ENCODE measurements at places on chromosomes 3 and 15.

DNA sequence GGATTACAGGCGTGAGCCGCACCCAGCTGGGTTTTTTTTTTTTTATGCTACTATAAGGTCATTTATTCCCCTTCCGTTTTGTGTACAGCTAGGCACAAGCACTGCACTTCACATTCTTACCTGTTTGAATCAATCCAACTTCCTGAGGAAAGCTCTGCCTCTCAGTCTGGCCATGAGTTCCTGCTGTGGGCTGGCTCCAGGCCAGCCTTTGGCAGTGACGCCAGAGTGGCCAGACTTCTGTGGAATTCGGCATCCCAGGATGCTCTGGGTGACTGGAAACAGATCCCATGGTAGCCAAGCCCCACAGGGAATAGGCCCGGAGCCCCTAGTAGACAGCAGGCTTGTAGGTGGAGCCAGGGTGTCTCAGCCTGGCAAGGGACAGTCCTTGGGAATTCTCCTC is 21.5 kb upstream of the TIMP4 start:
- DNase-seq: peak; percentile 64

DNA sequence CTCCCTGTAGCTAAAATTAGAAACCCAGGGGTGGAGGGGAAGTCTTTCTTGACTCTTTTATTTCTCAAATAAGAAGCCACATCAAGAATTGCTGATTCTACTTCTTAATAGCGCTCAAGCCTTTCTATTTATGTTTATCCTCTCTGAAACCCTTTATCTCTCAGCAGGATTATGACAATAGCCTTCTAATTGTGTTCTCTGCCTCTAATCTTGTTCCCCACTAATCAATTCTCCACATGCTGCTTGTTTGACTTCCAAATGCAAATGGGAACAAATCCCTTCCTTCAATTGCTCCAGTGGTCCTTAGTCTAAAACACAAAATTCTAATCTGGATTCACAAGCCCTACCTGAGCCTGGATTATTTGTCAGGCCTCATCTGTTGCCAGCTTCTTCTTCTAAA is 43.7 kb upstream of the CFAP20DC start:
- DNase-seq: no peak

DNA sequence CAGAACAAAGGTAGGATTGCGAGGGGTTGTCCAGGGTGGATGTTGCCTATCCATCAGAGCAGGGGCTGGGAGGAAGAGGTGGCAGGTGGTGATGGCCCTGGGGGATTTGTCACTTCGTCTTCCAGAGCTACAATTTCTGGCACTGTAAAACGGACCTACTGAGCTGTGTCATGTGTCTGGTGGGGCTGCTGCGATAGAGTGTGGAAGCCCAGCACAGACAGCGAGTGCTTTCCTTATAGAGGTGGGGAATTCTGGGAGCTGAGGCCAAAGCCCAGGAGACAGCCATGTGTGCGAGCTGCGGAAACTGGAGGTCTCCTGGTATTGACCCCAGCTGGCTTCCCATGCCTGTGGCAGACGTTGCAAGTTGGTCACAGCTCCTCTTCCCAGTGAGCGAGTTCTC is 61.2 kb upstream of the SEC22A start:
- no peak for DNase-seq

- peak; percentile 76 for DNase-seq
These were observed 16.5 kb downstream of the SEMA7A start for GRCh38 chr15:74417225-74417624.

DNA sequence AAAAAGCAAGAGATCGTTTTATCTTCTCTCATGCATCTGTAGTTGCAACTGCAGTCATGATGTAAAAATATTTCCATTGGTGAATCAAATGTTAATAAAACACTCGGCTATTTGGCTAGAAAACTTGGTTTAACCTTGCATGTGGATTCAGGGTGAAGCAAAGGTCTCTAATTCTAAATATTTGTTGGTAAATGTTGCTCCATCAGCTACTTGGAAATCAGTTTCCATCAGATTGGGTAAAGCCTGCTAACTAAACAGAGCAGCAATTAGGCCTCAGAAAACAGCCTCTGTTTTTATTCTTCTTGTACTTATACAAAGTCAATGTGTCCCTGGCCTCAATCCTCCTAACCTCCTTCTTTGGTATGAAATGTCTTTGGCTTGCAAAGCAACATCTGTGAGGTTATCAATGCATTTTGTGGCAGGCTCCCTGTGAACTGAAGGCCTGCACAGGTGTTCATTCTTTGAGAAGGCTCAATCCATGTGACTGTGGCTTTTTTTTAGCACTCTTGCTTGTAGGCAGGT is 312.3 kb downstream of the WDR72 start:
- no peak for DNase-seq

DNA sequence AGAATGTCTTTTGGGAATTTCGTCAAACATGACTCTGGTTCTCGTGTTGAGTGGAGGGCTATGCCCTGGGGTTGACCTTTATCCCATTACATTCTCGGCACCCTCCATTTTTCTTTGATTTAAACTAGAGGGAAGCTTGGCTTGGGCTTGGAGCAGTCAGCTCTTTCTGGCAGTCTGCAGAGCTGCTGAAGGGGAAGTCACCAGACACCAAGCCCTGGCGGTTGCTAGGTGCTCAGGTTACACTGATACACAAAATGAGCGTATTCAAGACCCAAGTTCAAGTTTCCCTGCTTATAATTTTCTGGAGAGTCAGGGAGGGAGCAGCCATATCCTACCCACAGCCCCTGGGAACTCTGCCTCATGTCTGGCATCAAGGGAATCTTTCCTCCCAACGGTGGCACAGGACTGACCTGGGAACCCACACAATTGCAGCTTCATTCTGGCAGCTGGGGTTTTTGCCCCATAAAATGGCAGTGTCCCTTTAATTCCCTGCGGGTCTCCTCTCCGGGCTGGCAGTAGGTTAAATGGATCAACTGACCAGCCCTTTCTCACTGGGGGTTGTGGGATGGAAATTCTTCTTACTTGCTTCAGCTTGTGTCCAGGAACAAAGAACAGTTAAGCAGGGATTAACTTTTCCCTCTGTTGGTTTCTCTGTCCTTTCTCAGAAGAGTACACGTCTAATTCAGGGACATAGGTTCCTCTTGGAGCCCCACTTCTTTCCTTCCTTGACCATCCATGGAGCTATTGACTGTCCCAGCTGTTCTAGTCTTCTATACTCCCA is 110.0 kb upstream of the DLG1 start:
- DNase-seq: peak; percentile 13

DNA sequence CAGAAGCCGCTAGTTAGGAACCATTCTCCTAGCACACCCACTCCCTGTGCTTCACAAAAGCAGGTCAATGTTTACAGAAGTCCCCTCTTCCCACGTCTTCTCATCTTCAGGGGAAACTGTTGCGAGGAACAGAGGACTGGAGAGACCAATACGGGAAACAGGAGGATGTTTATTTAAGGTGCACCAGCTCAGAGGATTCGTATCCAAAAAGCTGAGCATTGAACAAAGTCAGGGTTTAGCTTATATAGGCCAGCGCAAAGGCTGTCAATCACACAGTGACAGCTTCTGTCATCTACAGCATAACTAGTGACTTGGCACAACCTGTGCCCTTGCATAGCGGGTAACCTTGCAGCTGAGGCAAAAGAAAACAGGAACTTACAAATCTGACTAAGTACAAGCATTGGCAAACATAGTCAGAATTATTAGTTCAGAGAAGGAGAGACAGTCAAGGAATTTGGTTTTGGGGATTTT is 61.3 kb downstream of the ZDHHC19 start:
- no peak for DNase-seq

DNA sequence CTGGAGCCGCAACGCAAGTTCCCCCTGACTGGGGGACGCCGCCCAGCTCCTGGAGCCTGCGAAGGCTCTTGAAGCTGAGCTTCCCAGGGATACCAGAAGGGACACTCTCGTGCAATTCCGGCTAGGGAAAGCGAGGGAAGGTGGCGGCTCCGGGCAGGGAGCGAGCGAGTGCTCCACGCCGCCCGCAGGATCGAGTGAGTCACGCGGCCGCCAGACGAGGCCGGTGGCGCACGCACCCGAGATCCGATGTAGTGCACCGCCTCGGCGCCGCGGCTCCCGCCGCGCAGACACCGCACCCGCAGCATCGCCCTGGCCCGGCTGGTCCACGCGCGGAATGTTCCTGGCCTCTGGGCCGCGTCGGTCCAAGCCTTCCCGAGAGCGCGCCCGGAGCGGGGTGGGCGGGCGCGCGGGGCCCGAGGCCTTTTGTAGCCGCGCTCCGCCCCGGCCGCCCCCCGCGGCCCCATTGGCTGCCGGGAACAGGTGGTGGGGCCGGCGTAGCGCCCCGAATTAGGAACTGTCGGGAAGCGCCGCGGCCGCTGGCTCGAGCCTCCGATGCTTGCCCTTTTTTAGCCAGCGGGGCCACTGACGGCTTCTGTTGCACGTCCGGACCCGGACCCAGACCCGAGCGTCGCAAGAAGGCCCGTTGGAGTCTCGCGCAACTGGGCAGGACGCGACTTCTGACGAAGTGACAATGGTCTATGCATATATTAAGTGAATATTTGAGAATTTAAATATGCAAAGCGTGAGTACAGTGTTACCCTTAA is at the start of gene GATM:
TSS of gene GATM (minus strand) at position 396 of the 764 bp plus-strand sequence. CDS start at position 305, 91 bp downstream.
- peak; percentile 95 for DNase-seq

DNA sequence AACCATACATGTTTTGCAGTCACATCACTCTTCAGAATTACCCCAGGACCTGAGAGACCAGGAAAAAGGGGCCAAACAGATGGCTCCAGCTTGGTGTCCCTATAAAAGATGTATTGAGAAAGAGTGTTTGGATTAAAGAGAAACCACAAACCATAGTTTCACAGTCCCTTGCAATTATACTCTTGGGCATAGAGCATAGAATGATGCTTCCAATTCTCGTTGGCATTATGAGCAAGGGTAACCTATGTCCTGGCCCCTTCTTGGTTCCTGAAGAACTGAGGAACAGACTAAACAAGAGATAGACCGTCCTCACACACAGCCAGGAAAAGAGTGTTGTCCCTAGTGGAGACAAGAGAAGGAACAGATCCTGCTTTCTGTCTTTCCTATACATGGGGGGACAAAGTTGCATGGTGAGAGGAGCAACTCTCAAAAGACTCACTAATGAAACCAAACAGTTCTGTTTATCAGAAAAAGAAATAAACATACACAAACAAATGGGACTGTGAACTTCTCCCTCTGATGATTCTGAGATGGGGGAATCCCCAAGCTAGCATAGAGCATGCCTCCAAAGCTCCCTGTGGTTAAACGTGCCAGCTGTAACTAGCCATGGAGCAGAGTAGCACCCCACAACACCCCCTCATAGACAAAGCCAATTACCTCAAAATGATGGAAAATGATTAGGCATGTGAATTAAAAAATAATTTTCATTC is 908.6 kb downstream of the NTRK3 start:
- DNase-seq: no peak

DNA sequence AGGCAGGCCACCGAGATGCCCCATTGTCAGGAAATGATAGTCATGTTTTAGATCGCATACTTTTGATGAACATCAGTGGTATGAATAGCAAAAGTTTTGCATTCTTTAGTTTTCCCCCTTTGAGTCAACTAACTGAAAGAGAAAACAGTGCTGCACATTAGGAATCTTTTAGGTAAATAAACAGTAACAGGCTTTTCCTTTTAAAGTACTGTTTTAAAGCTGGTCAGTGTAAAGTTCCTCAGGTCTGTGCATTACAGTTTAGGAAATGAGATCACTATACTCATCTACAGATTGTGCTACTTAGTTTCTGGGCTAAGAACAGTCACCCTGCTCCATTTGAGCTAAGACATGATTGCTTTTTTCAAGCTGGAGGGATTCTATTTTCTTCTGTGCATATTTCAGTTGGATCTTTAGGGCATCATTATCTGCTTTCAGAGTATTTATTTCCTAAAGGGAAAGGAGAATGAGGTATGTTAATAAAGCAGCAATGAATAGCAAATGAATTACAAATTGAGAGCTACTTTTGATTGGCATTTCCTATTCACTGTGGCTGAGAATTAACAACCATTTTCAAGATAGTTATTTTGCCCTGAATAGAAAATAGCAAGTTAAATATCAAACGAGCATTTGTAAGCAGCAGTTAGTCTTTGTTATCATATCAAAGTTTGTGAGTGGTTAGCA is 36.5 kb downstream of the FAM98B start:
- peak; percentile 35 for DNase-seq

GRCh38 chr15:34682674-34683073 is 72.1 kb downstream of the GJD2 start:
- DNase-seq: no peak

DNA sequence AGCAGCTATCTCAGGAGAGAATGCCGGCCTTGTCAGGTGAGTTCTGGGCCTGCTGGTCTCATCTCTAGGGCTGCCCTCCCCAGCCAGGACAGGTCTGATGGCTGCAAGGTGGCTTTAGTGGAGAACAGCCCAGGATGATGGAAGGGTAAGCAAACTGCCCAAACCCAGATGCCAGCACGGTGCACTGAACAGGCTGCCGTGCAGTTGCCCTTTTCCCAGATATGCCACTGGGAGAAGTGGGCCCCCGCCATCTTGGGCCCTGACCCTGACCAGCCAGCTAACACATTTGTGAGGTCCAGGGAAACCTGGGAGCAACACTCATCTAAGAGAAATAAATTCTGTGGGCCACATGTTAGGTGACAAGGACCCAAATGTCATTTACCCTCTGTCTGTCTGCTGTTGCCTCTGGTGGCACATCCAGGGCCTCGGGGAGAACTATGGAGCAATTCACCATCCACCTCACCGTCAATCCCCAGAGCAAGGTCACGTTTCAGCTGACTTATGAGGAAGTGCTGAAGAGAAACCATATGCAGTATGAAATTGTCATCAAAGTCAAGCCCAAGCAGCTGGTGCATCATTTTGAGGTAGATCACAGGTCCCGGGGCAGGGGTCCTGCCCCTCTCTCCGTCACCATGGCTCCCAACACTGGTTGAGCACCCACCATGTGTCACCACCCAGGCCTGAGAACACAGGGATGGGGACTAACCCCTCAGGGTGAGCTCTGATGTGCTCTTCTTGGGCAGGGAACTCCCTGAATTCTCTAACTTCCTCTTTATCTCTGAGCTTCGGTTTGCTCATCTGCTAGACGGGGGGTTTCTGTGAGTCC is 1.8 kb downstream of the ITIH1 start:
- peak; percentile 8 for DNase-seq

GRCh38 chr3:47047673-47048072 is 68.2 kb downstream of the NBEAL2 start:
- DNase-seq: no peak

DNA sequence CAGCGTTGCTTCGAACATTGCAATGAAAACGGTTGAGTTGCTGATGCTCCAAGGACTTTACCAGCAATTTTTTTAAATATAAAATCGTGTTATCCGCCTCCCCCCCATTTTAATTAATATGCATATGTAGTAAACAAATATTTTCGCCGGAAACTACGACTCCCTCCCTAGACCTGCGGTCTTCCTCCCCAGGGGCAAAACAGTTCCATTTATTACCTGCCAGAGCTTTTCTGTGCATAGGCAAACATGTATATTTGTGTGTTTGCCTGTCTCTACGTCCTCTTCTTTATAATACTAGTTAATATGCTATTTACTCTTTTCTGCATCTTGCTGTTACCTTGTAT is 593 bp upstream of the RSL24D1 start:
- no peak for DNase-seq

DNA sequence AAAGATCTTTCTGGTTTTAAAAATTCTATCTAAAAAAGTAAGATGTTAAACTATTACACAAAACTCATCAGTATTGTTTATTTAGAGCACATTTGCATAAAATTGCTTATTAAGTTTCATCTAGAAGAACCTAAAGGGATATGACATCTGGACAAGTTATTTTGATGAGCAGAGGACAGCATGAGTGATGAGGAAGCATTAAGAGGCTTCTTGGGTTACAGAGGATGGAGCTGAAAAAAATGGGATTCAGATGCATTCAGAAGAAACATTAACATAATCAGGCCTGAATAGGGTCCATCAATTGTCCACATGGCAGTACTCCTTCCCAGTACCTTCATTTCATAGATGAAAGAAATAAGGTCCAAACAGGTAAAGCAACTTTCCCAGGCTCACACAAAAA is 41.6 kb downstream of the IMPG2 start:
- no peak for DNase-seq

Measured in AG20443 (cell line).